Activated gamma-delta T cell treated with Interleukin-2 at 50 U/mL for 16 hours (primary cell): ENCODE measurements at places on chromosomes 6 and 20.

DNA sequence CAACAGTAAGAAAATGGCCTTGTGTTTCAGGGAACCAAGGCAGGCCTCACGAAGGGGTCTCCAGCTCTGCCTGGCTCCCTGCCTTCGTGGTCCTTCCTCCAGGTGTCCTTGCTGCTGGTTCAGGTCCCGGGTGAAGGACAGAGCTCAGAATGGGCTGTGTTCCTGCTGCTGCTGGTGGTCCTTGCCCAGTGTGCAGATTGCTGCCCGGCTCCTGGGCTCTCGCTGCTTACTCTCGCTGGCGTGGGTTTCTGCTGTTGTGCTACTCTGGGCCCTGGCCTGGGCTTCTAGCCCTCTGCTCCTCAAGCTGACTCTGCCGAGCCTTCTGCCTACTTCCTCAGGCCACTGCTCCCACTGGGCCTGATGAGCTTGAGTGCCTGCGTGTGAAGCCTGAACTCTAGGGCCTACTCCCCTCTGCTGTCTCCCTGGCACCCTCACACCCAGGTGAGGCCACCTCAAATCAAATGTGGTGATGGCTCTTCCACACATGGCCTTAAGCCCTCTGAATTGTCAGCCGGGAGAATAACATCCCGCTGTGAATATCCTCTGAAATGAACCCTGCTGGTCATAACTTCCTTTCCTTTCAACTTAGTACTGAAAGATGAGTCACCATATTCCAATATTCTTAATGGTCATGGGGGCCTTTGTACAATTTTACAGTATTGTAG is 171.6 kb downstream of the FOXC1 start:
- no peak for DNase-seq

- DNase-seq = no peak
Observed at GRCh38 chr6:84017709-84018452, 15.7 kb upstream of the MRAP2 start.

- no peak for DNase-seq
Observed at GRCh38 chr6:19578481-19578880, 258.7 kb upstream of the ID4 start.

- DNase-seq = no peak
Observed at GRCh38 chr6:111672761-111673450, 67.2 kb upstream of the TRAF3IP2 start.

DNA sequence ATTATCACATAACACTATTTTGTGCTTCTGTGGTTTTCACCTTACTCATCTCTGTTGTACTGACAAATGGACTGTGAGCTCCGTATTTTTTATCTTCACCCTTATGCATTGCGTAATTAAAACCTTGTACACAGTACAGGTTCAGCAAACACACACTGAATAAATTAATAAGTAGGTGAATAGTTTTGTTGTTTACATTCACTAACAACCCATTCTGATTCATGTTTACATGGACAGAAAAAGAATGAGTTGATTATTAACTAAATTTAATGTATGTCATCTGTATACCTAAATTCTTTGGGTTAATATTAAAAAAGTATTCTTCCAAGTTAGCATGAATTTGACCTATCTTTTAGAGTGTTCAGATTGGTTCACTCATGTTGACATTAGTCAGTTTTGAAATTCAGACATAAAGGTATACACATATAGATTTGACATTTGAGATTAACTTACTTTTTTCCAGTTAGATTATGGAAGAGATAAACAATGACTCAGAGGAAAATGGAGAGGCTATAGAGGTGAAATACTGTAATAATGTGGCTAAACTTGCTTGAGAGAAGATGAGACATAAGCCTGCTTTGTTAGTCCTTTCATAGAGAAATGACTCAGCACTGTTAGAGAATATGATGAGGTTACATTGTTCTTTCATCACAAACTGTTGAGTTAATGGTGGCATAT is 541.7 kb upstream of the FLRT3 start:
- DNase-seq = no peak
